NCI-H345 (cell line): ENCODE measurements at places on chromosomes 16 and 17.

DNA sequence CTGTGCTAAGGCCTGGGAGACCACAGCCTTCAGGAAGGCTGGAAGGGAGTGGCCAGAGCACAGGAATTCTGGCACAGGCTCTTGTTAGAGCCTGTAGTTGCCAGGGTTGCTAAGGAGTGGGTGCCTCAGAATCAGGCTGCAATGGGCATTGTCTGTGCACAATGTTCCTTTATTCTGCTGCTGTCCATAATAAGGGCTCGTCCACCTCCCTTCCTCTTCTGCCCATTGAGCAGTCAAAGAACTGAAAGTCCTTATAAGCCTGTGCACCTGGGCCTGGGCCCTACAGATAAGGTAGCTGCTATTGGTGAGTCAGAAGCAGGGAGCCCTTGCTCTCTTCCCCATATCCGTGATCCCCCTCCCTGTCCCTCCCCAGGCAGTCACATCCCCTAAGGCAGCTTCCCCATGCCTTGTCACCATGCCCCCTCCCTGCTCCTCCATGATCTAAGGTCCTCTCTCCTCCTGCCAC is 5.4 kb upstream of the CNGB1 start:
- DNase-seq = no peak

- no peak for DNase-seq
These were observed 28.2 kb upstream of the KPNB1 start for GRCh38 chr17:47621293-47622179.

DNA sequence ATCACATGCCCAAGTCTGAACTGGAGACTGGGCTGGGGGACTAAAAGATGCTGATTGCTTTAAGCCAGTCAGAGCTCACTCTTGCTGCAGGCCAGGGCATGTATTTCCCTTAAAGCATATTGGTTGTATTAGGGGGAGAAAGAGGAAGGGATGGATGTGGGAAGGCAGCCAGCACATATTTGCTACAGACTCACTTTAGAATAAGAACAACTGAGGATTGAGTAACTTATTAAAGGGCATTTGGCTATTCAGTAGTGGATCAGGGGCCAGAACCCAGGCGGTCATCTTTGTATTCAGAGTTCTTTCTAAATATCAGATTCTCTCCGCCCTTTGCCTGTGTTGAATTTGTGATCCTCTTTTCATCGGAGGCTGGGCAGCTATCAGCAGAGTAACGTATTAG is 231.7 kb downstream of the HAPSTR1 start:
- DNase-seq = no peak

DNA sequence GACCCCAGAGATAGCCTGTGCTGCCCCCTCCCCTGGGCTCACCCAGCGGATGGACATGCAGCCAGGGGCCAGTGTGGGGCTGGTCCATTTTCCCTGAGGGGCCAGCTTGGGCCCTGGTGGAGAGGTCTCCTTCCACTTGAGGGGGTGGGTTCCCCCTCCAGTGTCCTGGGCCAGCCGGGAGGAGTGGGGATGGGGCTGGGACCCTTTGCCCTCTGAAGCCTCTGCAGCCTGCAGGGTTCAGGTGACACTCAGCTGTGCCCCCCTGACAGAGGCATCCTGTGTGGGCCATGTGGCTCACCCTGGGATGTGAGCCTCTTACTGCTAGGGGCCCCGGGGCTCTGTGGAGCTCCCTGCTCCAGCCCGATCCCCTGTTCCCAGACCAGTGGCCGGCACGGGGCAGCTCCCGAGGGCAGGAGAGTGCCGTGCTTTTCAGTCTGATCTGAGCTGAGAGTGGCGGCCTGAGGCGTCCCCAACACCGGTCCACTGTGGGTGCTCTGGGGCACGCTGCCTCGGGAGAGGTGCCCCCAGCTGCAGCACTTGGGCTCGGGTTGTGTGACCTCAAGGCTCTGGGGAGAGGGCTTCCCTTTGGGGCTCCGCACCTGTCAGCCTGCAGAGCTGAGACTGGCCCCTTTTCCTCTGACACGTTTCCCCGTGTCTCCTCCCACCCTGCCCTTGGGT is 439 bp upstream of the GNG13 start:
- DNase-seq = no peak

- DNase-seq = no peak
These were observed 1.4 kb downstream of the RAP1GAP2 start for GRCh38 chr17:2797637-2798036.
